Activated CD8-positive, alpha-beta memory T cell treated with anti-CD3 and anti-CD28 coated beads for 1 hour (primary cell): ENCODE measurements at places on chromosomes 7 and 10.

GRCh38 chr7:154564676-154565075 lies 438.2 kb downstream of the PAXIP1 start:
- no peak for DNase-seq

DNA sequence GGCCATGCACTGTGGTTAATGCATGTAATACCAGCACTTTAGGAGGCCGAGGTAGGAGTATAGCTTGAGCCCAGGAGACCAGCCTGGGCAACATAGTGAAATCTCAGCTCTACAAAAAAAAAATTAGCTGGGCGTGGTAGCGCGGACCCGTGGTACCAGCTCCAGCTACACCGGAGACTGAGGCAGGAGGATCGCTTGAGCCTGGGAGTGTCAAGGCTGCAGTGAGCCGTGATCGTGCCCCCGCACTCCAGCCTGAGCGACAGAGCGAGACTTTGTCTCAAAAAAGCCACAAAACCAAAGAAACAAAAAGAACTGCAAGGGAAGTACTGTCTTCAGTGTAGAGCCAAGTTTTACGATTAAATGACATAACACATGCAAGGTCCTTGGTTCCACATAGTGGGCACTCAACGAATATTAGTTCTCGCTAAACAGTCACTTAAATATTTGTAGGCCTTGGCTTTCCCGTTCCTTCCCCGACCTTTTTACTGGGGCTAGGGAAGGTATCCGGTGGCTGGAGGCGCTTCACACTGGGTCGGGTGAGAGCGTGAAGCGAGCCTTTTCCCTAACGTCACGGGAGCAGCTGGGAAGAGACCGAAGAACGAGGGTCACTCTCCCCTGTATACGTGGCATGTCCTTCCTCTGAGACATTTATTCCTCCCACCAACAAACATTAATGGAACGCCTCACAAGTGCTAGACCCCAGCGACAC lies 993 bp upstream of the SND1 start:
- no peak for DNase-seq

- no peak for DNase-seq
These were observed 7.7 kb downstream of the TMEM273 start for GRCh38 chr10:49180444-49180860.

DNA sequence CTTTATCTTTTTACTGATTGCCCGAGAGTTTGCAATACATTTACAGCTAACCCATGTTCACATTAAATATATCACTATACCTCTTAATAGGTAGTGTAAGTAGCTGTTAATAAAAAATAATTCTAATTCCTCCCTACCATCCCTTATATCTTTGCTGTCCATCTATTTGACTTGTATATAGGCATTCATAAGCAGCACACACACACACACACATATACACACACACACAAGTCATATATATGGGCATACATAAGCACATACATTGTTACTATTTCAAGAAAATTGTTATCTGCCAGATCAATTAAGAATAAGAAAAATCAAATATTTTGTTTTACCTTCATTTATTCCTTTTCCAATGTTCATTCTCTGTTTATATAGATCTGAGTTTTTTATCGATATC lies 176.4 kb downstream of the PPP1R3A start:
- no peak for DNase-seq

DNA sequence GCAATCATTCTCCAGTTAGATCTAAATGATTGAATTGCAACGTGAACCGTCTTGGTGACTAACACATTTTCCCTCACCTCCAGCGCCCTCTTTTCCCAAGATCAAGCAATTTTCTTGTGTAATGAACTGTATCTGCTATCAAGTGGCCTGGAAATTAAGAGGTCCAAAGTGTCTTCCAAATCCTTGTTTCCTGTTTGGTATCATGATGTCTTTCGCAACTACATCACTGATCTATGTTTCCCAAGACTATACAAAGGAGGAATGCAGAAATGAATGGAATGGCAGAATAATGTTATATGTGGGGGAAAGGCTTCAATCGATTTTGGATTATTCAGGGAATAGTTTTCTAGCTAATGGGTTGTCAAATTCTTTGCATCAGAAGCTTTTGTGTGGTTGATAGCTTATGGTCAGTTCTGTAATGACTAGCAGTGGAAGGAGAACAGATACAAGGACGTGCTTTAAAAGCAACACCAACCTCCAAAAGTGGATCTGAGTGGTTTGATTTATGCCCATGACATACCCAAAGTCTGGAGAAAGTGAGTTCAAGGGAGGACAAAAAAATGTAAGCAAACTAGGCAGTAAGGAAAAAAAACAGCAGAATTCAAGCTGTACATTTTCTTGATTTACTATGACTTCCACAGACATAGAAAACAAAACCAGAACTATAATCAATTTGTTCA lies 14.6 kb upstream of the ZEB1 start:
- DNase-seq, result no peak

DNA sequence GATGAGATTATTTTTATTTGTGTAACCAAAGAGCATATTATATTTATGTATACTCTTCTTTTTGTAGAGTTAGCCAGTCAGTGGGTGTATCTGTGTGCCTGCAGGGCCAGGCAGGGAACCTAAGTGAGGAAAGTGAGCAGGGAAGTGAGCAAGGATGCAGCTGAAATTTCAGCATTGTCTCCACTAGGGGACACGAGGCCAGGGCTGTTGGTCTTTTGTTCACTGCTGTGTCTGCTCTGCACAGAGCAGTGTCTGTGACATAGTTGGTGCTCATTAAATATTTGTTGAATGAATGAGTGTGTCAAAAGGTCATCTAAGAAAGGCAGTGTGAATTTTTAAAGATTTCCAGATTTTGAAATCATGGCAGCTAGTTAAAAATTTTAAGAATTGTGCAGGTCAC lies 51.8 kb downstream of the SUGCT start:
- DNase-seq, result no peak

DNA sequence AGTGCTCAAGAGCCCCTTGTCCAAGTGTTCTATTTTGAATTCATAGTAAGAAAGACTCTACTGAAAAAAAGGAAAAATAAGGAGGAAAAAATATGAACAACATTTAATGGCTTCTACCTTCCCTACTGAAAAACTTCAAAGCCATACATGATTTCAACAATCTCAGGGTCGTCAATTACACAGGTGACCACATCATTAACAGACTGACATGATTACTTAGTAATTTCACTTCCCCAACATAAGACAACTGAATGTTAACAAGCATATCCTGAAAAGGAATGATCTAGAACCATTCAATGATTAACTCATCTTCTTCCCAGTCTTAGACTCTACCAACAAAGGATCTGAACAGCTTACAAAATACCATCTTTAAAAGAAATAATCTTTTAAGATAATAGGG lies 34.8 kb downstream of the MEOX2 start:
- no peak for DNase-seq

DNA sequence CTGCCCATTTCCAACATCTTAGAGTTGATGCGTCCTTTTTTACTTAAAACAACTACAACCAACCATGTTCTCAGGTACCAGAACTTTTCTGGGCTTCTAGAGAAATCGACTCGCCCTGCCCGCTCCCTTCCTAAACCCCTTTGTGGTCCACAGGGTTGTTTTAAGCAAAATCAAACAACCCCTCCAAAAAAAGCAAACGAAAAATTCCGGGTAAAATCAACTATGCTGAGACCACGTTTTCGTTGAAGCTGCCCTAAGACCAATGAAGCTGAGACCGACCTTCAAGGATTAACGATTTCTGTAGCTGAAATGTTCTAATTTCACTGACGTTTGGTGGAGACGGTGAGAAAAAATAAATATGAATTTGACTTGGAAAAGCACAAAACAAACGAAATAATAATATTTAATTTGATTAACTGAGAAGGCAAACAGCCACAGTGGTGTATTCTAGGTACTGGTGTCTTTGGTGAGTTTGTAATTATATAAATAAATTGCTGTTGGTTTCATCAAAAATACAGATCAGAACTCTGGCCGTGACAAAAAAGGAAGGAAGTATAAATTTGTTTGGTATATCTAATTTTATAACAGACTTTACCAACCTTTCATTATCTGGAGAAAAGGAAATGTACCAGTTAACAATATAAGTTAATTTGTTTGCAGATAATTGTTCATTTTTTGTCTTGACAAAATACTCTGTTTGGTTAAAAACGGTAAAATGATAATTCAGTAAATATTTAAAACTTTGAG lies 4.7 kb upstream of the IGF2BP3 start:
- DNase-seq, result no peak

- DNase-seq, result no peak
These were observed 78.3 kb downstream of the ATAD1 start for GRCh38 chr10:87739703-87740102.

DNA sequence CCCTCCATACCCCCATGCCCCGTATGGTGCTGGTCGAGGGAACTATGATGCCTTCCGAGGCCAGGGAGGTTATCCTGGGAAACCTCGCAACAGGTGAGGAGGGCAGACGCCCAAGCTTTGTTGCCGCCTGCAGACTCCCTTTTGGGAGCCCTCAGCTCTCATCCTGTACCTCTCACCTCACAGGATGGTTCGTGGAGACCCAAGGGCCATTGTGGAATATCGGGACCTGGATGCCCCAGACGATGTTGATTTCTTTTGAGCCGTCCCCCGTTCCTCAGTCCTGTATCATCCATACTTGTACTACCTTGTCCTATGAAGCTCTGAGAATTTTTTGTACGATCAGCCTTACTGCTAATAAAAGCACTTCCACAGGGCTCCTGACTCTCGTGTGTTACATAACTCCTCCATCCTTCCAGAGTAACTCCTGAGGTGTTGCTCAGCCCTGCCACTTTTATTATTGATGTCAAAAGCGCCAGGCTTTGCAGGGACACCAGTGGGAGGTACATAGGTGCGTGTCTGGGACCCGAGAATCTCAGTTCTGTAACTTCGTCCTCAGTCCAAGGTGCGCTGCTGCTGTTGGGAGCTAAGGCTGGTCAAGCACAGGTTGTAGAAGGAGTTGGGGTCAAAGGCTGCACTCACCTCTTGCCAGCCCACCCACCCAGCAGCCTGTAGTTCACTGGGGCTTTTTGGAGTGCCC lies 1.1 kb downstream of the UFSP1 start:
- DNase-seq, result no peak

DNA sequence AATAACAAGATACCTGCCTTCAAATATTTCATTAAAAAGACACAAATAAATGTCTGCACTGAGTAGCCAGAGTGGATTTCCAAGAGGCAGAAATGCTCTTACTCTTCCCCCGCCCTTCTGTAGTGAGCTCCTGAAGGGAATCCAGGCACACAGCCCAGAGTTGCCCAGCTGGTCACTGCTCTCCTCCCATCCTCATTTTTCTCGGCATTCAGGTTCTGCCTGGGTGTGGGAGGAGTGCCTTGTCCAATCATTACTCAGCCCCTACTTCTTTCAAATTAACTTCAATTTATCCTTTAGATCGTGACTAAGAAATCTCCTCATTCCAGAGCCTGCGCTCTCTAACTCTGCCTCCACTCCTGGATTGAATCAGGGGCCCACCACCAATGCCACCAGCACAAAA lies 12.2 kb downstream of the CCDC6 start:
- no peak for DNase-seq

DNA sequence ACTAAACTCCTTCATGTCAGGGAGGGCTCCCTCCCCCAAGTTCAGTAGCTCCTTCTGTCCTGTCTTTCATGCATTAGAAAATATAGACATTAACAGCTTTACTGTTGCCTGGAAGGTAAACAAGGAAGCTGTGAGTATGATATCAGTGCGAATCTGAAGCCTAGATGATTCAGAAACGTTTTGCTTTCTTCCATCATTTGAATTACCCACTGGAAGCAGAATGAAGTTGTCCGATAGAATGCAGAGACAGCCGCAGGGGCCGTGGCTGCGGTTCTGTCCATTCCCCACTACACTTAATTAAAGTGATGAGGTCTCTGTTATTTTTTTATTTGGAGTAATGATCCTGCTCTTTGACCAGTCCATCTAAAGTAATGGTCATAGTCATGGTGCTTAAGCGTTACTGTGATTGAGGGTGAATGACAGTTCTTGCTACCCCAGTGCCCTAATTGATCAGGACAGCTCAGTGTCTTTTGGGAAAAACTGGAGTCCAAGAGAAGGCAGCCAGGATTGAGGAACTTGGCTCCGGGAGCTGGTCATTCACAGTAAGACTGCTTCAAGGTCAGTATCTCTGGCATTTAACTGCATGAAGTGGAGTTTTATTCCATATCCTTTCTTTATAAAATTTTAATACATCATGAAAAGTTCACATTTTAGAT lies 69.9 kb downstream of the PTPRE start:
- DNase-seq, result no peak

- DNase-seq, result no peak
These were observed 200.7 kb downstream of the RAPGEF5 start for GRCh38 chr7:22156205-22156604.

GRCh38 chr10:46525177-46525823 lies 31.2 kb downstream of the GPRIN2 start:
- DNase-seq, result no peak

DNA sequence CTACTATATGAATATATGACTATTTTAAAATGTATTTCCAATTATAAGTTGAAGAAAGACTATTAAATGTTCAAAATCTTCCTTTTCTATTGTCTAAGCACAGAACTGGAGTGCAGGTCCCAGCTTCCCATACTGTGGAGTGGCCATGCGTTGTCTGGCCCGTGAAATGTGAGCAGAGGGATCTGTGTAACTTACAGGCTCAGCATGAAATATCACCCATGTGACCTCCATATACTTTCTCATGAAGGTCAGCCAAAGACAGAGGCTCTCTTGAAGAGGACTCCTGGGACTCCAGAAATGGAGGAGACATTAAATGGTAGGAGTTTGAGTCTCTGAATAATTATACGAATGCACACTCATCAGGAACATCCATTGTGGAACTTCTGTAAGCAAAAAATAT lies 92.4 kb upstream of the CAV2 start:
- DNase-seq, result no peak

GRCh38 chr10:76411729-76412435 lies 980.5 kb downstream of the LRMDA start:
- no peak for DNase-seq

DNA sequence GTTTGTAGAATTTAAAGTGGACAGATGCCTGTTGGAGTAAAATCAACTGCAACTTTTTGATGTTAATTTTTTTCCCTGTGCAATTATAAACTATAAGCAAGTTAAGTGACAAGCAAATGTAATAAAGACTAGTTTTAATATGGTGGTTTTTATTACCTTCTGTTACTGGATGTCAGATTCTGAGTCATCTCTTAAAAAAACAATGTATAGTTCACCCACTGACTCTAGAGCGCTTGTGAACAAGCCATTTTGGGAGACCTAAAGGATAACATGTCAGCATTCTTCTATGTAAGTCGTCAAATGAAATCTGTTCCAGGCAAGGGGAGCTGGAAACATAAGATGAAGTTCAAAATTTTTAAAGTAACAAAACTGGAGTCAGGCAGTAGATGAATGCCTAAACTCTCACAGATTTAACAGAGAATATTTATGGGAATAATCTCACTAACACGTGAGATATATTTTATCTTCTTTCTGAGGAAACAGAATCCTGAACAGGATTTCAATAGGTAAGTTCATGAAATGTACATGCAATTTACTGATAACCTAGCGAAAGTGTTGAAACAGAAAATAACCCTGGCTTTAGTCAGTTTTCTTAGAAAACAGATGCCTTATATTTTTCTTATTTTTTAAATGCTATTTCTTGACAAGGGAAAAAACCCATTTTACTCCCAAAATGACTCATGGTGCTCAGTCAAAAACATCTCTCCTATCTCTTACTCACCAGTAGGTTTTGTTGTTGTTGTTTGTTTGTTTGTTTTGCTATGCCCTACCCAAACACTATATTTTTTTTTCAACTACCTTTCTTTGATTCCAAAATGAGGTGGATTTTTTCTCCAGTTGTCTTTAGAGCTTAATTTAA lies 91.7 kb downstream of the SLC39A12 start:
- DNase-seq, result no peak
